Glomerular endothelial cell (primary cell): ENCODE measurements at places on chromosomes 2 and 18.

DNA sequence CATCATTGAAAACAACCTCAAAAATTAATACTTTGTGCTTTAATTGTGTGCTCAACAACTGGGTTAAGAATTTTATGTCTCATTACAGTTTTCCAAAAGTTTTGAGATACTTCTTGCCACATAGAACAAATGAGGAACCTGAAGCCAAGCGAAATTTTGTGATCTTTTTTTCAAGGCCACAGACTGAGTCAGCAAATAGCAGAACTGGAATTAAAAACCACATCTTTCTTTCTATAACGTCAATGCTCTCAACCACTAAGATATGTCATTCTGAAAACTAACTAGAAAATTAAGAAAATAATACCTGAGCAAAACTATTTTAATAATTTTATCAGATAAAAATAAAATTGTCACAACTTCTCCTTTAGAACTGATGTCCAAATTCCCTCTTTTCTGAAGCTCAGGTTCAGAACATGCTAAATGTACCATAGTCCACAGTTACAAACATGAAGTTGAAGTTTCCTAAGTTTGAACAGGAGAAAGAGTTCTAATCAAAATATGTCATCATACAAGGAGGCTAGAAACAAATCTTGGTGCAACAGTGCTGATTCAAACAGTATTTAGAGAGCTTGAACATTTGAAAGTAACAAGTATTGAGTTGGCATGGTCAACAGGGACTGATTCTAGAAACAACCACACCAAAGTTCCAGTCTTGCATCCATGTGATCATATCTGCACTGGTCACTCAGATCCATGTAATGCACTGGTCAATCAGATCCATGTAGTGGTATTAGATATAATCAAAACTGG, 27.6 kb upstream of the CALCRL start:
- DNase-seq = no peak

DNA sequence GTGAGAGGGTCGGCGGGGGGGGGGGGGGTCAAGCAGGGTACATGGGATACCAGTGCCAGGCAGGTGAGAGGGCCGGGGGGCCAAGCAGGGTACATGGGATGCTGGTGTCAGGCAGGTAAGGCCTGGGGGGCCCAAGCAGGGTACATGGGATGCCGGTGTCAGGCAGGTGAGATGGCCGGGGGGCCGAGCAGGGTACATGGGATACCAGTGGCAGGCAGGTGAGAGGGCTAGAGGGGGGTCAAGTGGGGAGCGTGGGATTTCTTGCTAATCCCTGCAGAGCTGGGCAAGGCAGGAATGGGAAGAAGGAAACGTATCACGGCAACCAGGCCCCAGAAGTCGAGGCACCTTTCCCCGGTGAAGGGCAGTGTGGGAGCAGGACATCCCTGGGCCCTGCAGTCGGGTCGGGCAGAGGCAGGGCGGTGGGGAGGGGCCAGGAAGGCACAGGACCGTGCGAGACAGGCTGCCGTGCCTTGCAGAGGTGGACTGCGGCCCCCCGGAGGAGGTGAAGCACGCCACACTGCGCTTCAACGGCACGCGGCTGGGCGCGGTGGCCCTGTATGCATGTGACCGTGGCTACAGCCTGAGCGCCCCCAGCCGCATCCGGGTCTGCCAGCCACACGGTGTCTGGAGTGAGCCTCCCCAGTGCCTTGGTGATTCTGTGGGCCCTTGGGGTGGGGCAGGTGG, 49.3 kb downstream of the MTERF4 start:
- no peak for DNase-seq

- no peak for DNase-seq
These were observed 45.6 kb downstream of the RAMP1 start for GRCh38 chr2:237904831-237905599.

DNA sequence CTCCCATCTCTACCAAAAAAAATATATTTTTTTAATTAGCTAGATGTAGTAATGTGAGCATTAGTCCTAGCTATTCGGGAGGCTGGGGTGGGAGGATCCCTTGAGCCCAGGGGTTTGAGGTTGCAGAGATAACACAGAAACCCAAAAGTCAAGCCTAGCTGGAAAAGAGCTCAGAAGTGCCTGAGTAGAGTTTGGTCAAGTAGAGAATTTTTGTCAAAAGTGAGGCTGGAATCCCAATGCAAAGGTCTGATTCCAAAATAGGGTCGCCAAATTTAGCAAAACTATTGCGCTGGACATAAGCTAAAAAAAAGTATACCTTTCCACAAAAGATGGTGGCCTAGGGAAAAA, 15.5 kb upstream of the MSH6 start:
- DNase-seq = no peak

DNA sequence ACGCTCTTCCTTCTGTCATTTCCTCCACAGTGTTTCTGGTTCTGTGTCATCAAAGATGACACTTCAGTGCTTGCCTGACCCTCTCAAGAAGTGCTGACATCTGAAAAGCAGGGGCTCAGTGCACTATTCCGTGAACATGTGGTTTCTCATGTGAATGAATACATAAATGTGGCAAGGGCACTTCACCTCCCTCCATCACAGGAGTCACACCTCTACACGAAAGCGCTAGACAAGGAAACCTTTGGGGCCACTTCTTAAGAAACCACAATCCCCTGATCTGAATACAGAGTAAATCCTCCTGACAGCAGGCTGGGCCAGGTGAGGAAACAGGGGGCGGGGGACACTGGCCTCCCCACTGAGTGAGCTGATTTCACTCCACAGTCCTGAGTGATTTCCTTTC, 145.8 kb upstream of the ACAA2 start:
- no peak for DNase-seq

- no peak for DNase-seq
These were observed 143.3 kb downstream of the ZFP36L2 start for GRCh38 chr2:43082903-43083677.

GRCh38 chr2:194819367-194819766, 837.7 kb upstream of the SLC39A10 start:
- peak; percentile 14 for DNase-seq

DNA sequence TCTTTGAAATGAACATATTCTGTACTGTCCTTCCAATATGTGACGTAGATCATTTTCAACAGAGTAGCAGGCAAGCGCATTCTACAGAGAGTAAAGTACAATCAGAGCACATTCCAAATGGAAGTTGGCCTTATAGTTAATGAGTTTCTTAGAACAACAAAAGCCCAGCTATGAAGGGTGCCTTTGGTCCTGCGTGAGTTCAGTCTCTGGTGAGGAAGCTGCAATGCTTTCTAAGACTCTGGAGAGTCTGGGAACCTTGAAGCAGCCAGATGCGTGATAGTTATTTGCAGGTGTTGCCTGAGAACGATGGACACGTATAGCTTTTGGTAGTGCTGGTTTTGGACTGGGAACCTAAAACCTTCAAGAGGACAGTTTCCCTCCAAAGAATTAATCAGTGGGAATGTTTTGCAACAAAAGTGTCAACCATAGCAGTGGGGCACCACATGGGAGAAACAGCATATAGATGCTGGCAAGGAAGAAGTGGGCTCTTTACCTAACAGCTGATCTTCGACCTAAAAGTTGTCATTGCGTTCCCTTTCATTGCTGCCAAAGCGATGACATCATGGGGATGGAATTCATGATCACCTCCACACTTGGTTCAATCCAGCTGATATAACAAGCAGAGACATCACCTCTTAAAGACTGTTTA, 9.3 kb upstream of the SNORC start:
- DNase-seq = no peak

GRCh38 chr2:24208490-24208889, 33.6 kb downstream of the FAM228A start:
- no peak for DNase-seq

DNA sequence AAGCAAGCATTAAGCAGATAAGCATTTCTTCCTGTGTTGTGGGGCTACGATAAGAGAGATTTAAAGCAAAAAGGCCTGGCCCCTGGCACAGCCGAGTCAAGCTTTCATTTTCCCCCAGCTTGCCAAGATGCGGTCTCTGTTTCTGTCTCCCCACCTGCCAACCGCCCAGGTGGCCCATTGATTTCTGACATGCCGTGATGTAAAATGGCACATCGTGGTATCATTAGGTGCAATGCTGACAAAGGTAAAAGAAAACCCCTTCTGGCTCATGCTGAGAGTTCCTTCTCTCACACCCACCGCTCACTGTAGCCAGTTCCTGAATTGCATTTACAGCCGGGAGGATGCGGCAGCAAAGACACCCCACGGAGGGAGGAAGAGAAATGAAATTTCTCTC, 62.8 kb downstream of the BOD1L2 start:
- no peak for DNase-seq

DNA sequence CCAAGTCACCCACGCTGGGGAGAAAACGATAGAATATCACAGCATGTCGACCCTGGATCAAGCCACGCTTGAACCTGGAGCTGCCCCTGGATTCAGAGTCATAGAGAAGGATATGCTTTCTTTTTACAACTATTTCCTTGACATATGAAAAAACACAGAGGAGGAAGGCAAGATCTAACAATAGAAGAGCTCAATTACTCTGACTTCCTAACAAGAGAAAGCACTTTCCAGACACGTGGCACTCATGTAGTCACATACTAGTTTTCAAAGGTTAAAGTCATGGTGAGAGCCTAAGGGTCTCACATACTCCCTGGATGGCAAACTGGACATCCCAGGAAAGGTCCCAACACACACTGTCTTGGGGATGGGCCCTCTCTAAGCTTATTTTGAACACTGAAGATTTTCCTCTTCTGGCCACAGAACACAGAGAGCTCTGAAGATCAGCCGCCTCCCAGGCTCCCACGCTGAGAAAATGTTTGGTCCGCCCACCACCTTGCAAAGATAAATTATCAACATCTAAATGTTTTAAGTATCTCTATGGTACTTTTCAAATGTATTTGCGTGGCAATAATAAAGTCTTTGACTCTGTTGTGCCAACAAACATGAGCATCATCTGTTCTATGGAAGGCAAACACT, 4.9 kb downstream of the PXDN start:
- DNase-seq = no peak

DNA sequence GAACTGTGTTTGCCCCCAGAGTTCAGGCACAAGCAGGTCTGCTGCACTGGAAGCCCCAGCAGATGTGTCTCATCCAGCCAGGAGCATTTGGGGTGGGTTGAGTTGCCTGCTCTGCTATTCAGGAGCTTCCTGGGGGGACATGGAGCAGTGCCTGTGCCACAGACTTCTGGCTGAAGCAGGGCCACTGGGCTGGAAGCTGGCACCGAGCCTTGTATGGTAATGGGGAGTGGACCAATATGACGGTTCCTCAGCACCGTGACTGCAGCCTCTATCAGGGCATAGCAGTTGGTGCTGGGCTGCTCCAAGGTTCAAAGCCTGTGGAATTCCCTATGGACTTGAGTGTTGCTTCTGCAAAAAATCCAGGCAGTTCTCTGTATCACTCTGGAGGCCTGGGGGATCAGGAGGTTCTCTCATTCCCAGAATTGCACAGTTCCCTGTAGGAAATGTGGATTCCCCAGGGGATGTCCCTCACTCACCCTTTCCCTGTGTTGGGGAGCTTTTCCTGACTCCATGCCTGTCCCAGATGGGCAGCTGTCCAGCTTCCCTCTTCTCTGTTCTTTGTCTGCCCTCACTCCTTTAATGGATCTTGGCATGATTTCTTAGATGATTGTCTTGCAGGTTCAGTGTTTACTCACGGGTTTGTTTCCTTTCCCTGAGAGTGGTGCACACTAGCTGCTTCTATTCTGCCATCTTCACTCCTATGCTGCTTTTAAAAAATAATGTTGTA, 37.2 kb upstream of the THSD7B start:
- DNase-seq = no peak

DNA sequence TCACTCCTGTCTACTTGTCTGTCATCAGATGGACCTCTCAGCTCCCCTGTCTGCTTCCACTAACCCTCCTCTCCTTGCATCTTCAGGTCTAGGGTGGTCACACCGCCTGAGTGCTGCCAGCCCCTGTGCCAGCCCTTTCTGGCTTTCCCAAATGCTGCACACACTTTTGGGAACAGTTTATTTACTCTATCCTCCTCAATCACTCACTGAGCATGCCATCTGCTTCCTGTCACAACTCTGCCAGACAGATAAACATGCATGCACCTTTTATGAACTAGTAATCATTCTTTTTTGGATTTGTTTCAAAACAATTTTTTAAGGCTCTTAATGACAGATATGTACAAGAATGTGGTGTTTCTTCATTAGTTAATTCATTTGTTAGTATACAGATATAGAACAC, 56.3 kb upstream of the CCDC195 start:
- no peak for DNase-seq

- DNase-seq = no peak
These were observed 12.2 kb downstream of the SCN1A start for GRCh38 chr2:166115589-166115988.

DNA sequence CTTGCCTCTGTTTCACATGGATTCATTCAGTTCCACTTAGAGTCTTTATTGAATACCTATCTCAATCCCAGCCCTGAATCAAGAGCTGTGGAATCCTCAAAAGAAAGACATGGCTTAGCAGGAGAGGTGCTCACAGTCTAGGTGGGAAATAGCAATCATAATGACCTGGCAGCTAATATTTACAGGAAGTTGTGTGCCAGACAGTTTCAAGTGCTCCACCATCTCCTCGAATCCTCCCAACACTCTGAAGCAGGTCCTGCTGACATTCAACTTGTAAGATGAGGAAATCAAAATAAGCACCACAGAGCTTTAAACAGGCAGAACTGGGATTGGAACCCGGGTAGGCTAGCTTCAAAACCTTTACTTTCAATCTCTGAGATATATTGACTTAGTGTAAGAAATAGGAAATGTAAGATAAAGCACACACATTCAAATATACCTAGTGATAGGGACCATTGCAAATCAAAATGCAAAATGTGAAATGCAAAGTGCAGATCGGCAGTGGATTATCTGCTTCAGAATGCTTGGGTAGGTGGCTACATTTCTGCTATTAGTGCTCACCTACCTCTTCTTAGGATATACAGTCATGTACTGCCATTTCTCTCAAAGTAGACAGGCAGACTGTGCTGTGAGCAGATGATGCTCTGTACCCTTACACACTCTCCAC, 182.0 kb downstream of the PRKCE start:
- no peak for DNase-seq

DNA sequence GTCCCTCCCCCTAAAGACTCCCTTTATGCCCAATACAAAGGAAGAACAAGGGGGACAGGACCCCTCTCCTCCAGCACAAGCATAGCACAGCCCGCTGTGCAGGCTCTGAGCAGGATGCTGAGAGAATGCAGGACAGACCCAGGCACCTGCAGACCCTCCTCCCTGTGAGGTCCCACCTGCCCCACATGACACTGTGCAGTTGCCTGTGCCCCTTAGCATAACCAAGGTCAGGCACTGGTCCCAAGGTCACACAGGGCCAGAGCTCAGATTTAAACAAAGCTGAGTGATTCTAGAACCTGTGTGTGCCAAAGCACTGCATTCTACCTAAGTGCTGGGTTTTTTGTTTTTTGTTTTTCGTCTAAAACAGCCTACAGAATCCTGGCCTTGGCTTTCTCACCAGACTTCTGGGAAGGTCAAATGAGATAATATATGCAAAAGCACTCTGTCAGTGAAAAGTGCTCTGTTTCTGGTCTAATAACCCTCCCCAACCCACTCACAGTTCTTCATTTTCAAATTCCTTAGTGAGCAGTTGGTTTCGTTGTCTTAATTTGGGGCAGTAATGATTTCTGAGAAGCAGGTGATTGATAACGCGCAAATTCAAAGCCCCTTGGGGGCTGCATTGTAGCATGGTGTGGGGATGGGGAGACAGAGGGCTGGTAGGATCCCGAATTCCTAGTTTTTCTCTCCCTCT, 125.7 kb downstream of the KCTD1 start:
- DNase-seq = no peak
